ENCODE measurements at places on chromosomes 11 and 22. TPM values are rescaled to one million over a fixed set of nuclear protein-coding genes. Genes with fewer than 3 reads are reported as not detected.

DNA sequence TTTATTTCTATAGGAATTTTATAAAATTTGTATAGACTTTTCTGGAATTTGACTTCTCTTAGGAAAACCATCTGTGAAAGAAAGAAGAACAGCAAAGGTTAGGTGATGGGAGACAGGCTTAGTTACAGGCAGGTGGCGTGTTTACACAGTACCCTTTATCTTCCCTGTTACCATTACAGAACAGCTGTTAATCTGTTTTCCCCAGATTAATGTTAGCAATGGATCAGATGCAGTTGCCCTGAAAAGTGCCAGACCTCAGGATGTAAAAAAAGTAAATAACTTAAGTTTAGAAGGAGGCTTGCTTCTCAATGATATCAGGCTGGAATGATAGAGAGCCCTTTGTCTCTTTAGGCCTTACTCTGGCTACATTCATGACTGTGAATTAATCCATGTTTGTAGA, 1186.5 kb upstream of the TENM4 start:
- no peak for DNase-seq

GRCh38 chr11:96161307-96162089, 181.5 kb downstream of the MAML2 start:
- no peak for DNase-seq

GRCh38 chr22:49308300-49308699, 519.4 kb downstream of the BRD1 start:
- DNase-seq = no peak

Gene PAX6
- 0.31 TPM for polyA plus RNA-seq

Gene FGF3
- polyA plus RNA-seq = not detected

Gene OR6A2
- polyA plus RNA-seq = not detected

Gene STT3A
- polyA plus RNA-seq = 101 TPM

Gene SMTNL1
- 133 TPM for polyA plus RNA-seq

- no peak for DNase-seq
Observed at GRCh38 chr22:45462034-45462655, 40.5 kb upstream of the FBLN1 start.

- no peak for DNase-seq
Observed at GRCh38 chr11:133635244-133635739, 103.0 kb upstream of the OPCML start.

Gene NXPE2
- not detected for polyA plus RNA-seq

DNA sequence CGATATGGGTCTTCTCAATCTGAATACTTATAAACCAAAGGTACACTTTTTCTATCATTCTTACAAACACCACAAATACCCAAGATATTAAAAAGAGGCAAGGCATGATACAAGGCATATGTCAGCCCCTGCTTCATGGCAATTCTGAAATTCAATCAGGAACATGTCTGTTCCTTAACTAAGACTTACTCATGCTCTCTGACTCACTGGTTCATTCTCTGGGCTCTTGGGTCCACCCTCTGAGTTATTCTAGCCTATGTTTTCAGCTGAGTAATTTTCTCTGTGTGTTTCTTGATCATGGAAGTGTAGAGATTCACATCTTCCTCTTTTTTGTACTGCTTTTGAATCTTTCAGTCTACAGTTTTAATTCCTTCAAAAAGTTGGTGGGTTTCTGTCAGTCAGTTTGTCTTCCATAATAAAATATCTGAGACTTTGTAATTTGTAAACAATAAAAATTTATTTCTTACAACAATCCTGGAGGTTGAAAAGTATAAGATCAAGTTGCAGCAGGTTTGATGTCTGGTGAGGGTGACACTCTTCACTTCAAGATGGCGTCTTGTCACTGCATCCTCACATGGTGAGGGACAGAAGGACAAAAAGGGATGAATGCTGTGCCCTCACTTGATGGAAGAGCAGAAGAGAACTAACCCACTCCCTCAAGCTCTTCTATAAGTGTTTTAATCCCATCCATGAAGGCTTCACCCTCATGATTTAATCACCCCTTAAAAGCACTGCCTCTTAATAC, 211.7 kb downstream of the FAM76B start:
- no peak for DNase-seq

Gene ABCG4
- polyA plus RNA-seq = 0.16 TPM

DNA sequence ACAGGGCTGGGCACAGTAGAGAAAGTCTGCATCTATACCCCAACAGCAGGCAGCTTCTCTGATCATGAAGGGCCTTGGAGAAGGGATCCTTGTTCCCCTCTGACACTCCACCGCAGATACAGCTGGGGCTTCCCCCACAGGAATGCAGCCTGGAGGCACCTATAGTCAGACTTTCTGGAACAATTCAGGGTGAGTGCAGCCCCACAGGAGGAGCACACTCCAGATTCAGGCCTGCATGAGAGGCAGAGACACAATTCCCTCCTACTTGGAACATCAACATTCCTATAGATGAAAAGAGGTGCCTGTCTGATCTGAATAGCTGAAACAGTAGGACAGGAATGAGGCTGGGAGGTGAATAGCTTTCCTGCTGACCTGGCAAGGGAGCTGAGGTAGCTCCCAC, 1298.0 kb upstream of the CNTN5 start:
- DNase-seq = no peak

Gene ACTN3
- polyA plus RNA-seq = 26.5 TPM

GRCh38 chr11:36023922-36024321, 80.1 kb downstream of the LDLRAD3 start:
- DNase-seq = no peak

- no peak for DNase-seq
Observed at GRCh38 chr22:39239561-39240423, 5.0 kb downstream of the PDGFB start.

DNA sequence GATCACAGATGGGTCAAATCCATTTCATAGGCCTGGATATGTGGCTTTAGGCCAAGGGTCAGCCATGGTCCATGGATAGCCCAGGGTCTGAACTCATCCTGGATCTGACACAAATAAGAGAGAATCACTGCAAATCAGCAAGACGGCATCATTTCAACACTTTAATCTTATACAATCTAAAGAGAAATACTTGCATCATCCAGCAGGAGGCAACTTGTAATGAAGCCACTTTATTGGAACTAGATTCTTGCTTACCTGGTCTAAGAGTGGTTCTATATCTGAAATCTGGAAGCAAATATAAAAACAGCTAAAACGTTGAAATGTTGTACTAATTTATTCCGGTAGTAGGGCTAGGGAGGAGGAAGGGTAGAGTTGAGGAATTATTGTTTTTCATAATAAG, 870.1 kb downstream of the JRKL start:
- no peak for DNase-seq

GRCh38 chr22:39439170-39439569, 17.6 kb upstream of the MGAT3 start:
- DNase-seq = no peak

Gene MRGPRX3
- not detected for polyA plus RNA-seq
